M059J (cell line): ENCODE measurements at places on chromosomes 5 and 9. TPM values are rescaled to one million over a fixed set of nuclear protein-coding genes. Genes with fewer than 3 reads are reported as not detected.
A peak's percentile ranks its signal among the peaks of the same experiment; 100 is the strongest.

- DNase-seq: no peak
Measured at GRCh38 chr9:83677596-83677995, 30.2 kb downstream of the UBQLN1 start.

GRCh38 chr5:881551-881935 is 11.1 kb downstream of the BRD9 start:
- no peak for DNase-seq

GRCh38 chr5:142017832-142018427 is 5.1 kb upstream of the GNPDA1 start:
- DNase-seq: peak; percentile 72

DNA sequence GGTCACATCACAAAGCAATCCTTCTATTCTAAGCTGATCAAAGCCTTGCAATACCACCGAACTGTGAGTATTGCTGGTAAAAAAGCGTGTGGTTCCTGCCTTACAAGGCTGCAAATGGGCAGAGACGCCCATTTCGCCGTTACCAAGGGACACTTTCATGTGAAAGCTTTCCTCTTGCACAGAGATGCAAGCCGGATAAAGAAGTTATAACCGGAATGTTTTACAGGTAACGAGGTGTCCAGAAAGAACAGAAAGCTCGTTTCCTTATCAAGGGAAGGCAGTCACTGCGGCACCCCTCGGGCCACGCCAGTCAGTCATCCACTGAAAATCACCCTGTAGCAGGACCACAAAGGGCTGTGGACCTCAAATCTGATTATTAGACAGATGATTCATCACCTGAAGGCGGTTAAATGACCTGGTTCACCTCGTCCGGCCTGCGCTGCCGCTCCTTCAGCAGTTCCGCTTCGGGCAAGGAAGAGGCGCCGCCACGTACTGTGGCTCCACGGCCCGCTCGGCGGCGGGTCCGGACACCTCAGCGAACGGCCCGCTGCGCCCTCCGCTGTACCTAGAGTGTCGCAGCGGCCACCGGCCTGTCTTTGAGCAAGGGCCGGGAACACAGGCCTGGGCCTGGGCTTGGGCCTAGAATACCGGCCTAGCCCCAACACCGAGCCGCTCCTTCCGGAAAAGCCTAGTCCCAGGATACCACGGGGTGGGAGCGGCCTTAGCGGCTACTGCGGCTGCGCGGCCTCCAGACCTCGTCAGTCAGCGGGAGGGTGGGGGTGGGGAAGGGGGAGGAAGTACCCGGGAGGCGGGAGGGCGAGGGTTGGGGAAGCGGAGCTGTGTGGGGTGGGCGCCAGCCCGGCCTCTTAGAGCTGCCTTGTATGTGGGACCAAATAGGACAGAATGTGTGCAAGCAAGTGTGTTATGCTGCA is at the start of gene KLHL9:
Gene KLHL9, minus strand, starts transcription at position 704 of the 932 bp plus-strand sequence. Its CDS starts 545 bp downstream, at position 159.
- DNase-seq: peak; percentile 93

DNA sequence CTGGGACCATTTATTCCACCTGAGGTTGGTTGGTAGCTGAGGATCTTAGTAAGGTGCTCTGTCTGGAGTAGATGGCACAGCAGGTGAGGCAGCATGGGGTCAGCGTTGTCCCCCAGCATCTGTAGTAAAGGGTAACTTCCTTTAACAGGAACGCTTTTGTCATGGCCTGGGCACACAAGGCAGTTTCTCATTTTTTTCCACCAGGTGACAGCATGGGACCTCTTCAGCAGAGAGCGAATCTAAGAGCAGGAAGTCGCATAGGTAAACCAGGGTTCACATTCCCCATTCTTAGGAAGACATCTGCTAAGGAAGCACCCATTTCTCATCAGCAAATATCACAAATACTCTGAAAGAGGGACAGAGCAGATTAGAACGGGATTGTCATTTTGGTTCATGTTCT is 56.5 kb downstream of the GPR107 start:
- peak; percentile 31 for DNase-seq

GRCh38 chr5:171628633-171628974 is 157.0 kb upstream of the SMIM23 start:
- DNase-seq: no peak

DNA sequence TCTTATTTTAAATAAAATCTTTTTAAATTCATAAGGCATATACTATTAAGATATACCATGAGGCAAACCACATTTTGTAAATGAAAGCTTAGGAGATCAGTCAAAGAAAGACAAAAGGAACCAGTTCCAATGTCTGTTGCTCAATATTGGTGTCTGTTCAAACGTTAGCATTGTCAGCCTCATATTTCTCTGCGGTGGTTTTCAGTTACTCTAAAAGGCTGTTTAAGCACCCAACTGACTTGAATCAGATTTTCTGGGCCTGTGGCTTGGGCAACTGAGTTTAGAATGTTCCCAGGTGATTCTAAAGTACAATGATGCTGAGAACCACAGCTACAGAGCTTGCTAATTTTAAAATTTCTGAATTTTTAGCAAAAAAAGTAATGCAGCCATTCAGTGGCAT is 166.3 kb upstream of the KIF2A start:
- DNase-seq: no peak

DNA sequence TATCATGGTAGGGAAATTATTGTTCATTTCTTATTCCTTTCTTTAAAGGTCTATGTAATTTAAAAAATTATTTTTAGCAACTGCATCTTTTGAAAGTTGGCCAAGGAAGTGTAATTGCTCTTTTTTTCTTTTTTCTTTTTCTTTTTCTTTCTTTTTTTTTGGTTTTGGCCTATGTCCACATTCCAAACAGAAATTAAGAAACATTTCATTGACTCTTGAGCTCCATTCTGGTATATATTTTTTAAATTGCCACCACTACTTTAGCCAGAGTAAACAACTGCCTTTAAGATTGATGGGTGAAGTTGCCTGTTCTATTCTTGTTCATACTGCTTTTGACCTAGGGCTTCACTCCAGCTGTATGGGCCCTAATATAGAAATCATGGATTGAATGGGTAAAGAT is 75.8 kb upstream of the TMEM171 start:
- DNase-seq: no peak

- DNase-seq: peak; percentile 31
Measured at GRCh38 chr5:39274398-39275085, 55.2 kb upstream of the FYB1 start.

DNA sequence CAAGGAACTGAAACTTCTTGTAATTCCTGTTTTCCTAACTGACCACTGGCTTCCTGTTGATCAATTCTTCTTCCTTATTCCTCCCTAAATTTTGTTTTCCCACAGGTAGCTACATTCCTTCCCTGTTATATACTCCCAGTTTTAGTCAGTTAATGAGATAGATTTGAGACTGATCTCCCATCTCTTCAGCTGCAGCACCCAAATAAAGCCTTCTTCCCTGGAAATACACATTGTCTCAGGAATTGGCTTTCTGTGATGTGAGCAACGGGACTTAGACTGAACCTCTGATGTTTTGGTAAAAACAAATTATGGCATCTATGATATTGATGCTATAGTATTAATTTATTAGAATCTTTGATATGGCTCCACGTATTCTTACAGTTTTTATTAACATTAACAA is 617.3 kb upstream of the ST8SIA4 start:
- DNase-seq: no peak

Gene ZNG1E
- 21.3 and 29.0 TPM in 2 replicates for total RNA-seq

- no peak for DNase-seq
Measured at GRCh38 chr9:130303613-130304055, 38.1 kb downstream of the HMCN2 start.

- DNase-seq: no peak
Measured at GRCh38 chr5:80319702-80320101, at the start of gene SPZ1. Gene SPZ1, plus strand, starts transcription at chr5:80320002. Its CDS starts 214 bp downstream, at chr5:80320216.

DNA sequence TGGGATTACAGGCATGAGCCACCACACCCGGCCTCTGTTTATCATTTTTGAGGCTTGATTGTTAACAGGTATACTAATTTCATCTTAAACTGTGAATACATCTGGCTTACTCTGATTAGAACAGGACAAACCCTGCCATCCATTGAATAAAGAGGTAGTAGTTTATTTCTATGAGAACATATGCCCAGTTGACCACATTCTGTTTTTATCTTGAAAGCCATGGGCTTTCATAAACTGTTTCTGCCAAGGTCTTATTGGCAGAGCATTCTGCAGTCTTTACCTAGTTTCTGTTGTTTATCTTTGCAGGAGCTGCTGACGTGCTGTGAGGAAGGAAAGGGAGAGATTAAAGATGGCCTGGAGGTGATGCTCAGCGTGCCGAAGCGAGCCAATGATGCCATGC is 184.9 kb upstream of the OTULINL start:
- peak; percentile 41 for DNase-seq

Gene ZSWIM6
- total RNA-seq: 5.3 and 10.9 TPM in 2 replicates

Gene PCDHGB4
- total RNA-seq: not detected in 2 replicates

Gene RASGEF1C
- total RNA-seq: not detected in 2 replicates

GRCh38 chr5:160071516-160071915 is 47.7 kb downstream of the PWWP2A start:
- no peak for DNase-seq

DNA sequence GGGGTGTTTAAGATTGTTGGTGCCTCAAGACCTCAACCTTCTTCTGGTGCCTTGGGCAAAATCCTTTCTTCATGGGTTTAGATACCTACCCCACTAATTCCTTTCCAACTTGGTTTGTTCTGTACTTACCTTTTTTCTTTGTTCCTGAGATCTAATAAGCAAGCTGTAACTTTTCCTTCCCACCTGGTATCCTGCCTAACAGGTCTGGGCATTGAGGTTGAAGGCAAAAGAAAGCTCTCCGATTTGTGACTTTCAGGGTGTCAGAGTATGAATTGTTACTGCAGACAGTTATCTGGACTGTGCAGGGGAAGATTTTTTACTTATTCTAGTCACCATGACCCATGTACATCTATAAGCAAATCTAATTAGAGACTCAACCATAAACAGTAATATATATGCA is 162.6 kb upstream of the DMRT1 start:
- no peak for DNase-seq

DNA sequence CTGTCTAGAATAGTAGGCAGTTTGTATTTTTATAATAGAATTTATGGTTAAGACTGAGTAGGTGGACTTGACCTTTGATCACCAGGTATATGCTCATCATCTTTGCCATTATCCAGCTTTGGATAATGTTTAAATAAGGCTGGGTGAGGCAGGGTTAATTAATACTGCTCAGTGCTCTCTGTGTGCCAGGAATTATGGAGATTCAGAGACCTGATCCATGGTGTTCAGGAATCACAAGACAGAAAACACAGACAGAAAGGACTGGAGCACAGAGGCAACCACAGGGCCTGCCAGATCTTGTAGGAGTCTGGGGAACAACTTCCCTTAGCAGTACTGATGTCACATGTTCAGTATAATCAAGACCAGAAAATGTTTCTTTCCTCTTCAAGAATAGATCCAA is 186.3 kb upstream of the ADCY2 start:
- no peak for DNase-seq

- peak; percentile 2 for DNase-seq
Measured at GRCh38 chr5:76145945-76146344, 62.8 kb downstream of the SV2C start.

DNA sequence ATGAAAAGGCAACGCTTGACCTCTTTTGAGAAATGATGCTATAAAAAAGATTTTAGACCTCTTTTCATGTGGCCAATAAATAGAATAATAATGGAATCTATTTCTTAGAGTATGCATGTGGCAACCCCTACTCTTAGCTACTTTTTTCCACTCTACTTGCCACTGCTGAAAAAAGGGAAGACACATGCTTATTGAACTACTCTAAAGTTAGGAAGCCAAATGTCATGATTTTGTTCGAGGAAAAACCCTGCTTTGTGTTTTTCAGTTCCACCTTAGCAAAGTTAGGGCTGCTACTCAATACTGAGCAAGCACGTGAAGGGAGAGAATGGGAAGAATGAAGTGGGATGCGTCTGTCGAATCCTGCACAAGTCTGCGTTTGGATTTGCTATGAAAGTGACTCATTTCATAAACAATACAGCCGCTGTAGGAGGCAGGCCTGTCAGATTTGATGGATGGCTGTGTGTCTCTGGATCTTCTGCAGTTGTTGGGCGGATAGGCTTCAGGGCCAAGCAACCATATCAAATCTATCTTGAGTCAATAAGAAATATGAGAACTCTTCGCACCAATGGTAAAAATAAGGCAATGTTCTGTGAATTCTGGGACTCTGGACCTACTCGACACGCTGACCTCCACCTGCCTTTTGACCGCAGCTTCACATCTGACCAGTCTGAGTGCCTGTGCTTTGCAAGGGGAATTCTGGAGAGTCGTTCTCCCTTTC is 333.6 kb downstream of the PIK3R1 start:
- peak; percentile 97 for DNase-seq

DNA sequence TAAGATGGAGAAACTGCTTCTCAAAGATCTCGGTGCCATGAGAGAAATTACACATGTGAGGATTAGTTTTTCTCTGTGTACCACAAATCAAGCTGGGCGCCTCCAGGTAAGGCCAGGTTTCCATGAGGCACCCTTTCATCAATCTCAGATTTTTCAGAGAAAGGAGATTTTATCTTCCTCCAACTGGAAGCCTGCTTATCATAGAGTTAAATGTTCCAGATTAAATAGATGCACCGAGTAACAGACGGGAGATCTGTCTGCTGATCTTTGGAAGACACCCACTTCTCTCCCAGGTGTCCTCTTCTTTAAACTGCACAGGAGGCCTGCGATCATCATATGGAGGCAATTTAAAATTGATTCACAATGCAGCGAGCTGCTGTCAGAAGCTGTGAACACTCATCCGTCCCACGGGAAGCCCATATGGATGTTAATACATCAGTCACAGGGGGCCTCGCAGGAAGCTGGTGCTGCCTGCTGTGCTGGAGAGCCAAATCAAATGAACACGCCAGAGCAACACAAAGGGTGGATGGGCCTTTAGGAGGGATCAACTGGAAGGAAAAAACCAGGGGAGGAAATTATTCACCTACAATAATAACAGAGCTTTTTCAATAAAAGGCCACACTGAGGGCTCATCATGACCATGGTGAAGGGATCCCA is 93.3 kb downstream of the TLE1 start:
- no peak for DNase-seq

Gene SHOC1
- 0.02 and 0.10 TPM in 2 replicates for total RNA-seq

Gene IRX1
- 9.3 and 23.8 TPM in 2 replicates for total RNA-seq

- peak; percentile 99 for DNase-seq
Measured at GRCh38 chr5:143244000-143244736, 159.3 kb downstream of the NR3C1 start.

Gene SEC16A
- total RNA-seq: 20.7 and 42.6 TPM in 2 replicates

DNA sequence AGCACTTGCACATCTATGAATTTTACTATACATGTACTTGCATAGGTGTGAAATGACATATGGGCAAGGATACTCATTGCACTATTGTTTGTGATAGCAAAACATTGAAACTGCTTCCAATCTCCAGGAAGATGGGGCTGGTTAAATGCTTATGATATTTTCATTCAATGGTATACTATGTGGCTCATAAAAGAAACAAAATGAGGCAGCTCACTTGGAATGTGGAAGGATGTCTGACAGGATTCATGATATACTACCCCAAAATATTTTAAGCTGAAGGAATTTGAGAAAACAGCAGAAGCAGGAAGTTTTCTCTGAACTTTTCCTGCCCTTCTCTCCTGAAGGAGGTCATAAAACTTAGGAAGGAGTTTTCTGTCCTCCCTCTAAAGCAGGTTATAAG is 99.6 kb upstream of the CAST start:
- peak; percentile 74 for DNase-seq

GRCh38 chr9:87855061-87855460 is 27.6 kb upstream of the SPATA31E1 start:
- peak; percentile 3 for DNase-seq

GRCh38 chr5:172701291-172701656 is 60.2 kb downstream of the NEURL1B start:
- no peak for DNase-seq

Gene ANKRD55
- 0.17 TPM in 1 of 2 replicates, not detected in the other for total RNA-seq
